ENCODE measurements at places on chromosomes 4 and X. TPM values are rescaled to one million over a fixed set of nuclear protein-coding genes. Genes with fewer than 3 reads are reported as not detected.

GRCh38 chrX:4787971-4788370 is 1074.5 kb upstream of the PRKX start:
- H3K27me3 ChIP-seq = no peaks in the 10 kb centered on the region
- no peak overlapping the region for H3K4me3 ChIP-seq
- no peaks in the 10 kb centered on the region for H3K36me3 ChIP-seq
- no peak for DNase-seq
- H3K27ac ChIP-seq = no peak overlapping the region

Gene IL21
- not detected for total RNA-seq

Gene KIAA0232
- 19.3 TPM for total RNA-seq

Gene ZNF711
- total RNA-seq = 1.8 TPM

DNA sequence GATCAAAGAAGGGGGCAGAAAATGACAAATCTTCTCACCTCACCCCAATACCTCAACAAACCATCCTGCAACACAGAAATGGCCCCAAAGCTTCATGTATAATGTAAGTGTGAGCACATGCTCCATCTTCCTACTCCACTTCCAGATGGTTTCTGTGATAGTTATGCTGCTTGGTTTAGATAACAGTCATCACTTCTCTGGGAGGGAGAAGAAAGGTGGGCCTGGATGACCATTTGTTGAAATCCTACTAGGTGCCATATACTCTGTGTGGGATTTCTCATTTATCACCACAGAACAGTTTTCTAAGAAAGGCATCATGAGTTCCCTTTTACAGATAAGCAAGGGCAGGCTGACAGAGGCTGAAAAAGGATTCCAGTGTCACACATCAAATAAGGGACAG is 31.3 kb upstream of the NXF3 start:
- no peak for DNase-seq
- H3K27me3 ChIP-seq = no peaks in the 10 kb centered on the region
- no peaks in the 10 kb centered on the region for H3K4me1 ChIP-seq
- no peak overlapping the region for H3K27ac ChIP-seq
- H3K4me3 ChIP-seq = no peak overlapping the region

GRCh38 chr4:114072781-114073180 is 93.3 kb upstream of the ARSJ start:
- H3K4me3 ChIP-seq = no peak overlapping the region
- H3K27ac ChIP-seq = no peak overlapping the region
- no peaks in the 10 kb centered on the region for H3K36me3 ChIP-seq
- no peaks in the 10 kb centered on the region for H3K27me3 ChIP-seq
- DNase-seq = no peak
- no peaks in the 10 kb centered on the region for H3K4me1 ChIP-seq

DNA sequence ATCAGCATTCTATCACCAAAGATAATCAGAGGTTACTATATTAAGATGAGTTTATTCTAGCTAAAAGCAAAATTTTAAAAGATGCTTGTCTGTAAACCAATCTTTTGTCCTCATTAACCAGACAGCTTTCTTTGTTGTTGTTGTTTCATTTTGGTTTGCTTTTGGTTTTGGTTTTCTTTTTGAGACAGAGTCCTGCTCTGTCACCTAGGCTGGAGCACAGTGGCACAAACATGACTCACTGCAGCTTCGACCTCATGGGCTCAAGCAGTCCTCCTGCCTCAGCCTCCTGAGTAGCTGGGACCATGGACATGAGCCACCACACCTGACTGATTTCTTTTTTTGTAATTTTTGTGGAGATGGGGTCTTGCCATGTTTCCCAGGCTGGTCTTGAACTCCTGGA is 102.9 kb downstream of the COX18 start:
- no peak for DNase-seq
- no peak overlapping the region for H3K4me3 ChIP-seq
- H3K27me3 ChIP-seq = no peaks in the 10 kb centered on the region
- no peaks in the 10 kb centered on the region for H3K36me3 ChIP-seq
- no peaks in the 10 kb centered on the region for H3K4me1 ChIP-seq

- H3K27ac ChIP-seq = no peak overlapping the region
- DNase-seq = no peak
- no peaks in the 10 kb centered on the region for H3K36me3 ChIP-seq
Observed at GRCh38 chr4:68520985-68521384, 55.1 kb downstream of the UGT2B17 start.

Gene SCML1
- 13.6 TPM for total RNA-seq

DNA sequence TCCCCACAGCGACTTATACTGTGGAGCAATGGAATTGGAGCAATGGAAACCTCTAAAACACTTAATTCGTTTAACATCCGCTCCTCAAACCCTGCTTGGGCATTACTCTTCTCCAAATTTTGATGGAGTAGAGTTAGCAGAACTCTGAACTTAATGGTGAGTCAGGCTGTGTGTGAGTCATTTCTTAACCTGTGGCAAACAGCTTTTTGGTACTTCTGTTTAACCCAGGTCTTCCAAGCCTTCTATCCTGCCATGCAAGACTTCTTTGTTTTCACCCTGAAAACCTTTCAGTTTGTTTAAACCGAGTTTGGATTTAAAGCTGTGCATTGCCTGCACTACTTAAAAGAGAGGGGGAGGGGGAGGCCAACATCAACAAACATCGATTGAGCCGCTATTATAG is 3.6 kb upstream of the AMOT start:
- no peak for DNase-seq
- peaks cover 3% of the 10 kb centered on the region for H3K4me1 ChIP-seq
- H3K36me3 ChIP-seq = no peaks in the 10 kb centered on the region
- no peak overlapping the region for H3K4me3 ChIP-seq
- no peaks in the 10 kb centered on the region for H3K27me3 ChIP-seq

Gene ANXA10
- total RNA-seq = not detected

Gene MAGEC1
- not detected for total RNA-seq

- H3K27ac ChIP-seq = no peak overlapping the region
- no peaks in the 10 kb centered on the region for H3K36me3 ChIP-seq
- no peak overlapping the region for H3K4me3 ChIP-seq
Observed at GRCh38 chr4:2321279-2322196, 59.6 kb upstream of the MXD4 start.

- no peaks in the 10 kb centered on the region for H3K27me3 ChIP-seq
- H3K4me3 ChIP-seq = no peak overlapping the region
- no peaks in the 10 kb centered on the region for H3K4me1 ChIP-seq
- DNase-seq = no peak
- no peak overlapping the region for H3K27ac ChIP-seq
- H3K36me3 ChIP-seq = no peaks in the 10 kb centered on the region
Observed at GRCh38 chr4:94690851-94691254, 66.9 kb upstream of the BMPR1B start.

Data from T-cell (primary cell).